Activated CD4-positive, alpha-beta T cell treated with anti-CD3 and anti-CD28 coated beads, Interleukin-2, Interleukin-6, amounts not matched to agents 100 ng/mL and 50 ng/mL, durations not matched to agents 16 hours and 8 hours (primary cell): ENCODE measurements at places on chromosomes 6 and 20.

- DNase-seq = no peak
These were observed 280.6 kb downstream of the SLC35F1 start for GRCh38 chr6:118187568-118188164.

GRCh38 chr6:5512422-5512821 is 251.1 kb downstream of the FARS2 start:
- no peak for DNase-seq

DNA sequence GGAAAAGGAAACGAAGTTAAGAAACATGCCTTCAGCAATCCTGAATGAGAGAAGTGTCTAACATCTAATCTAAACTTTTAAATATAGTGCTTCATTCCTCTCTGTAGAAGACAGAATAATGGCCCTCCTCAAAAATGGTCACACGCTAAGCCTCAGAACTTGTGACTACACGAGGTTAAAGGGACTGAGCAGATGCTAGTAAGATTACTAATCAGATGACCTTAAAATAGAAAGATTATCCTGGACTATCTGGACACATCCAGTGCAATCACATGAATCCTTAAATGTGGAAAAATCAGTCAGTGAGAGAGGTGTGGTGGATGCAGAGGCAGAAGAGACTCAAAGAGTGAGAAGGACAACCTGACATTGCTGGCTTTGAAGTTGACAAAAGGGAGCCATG is 126.1 kb downstream of the TBX18 start:
- DNase-seq = no peak

- DNase-seq = no peak
These were observed 565.4 kb downstream of the RFPL4B start for GRCh38 chr6:112912416-112913101.

DNA sequence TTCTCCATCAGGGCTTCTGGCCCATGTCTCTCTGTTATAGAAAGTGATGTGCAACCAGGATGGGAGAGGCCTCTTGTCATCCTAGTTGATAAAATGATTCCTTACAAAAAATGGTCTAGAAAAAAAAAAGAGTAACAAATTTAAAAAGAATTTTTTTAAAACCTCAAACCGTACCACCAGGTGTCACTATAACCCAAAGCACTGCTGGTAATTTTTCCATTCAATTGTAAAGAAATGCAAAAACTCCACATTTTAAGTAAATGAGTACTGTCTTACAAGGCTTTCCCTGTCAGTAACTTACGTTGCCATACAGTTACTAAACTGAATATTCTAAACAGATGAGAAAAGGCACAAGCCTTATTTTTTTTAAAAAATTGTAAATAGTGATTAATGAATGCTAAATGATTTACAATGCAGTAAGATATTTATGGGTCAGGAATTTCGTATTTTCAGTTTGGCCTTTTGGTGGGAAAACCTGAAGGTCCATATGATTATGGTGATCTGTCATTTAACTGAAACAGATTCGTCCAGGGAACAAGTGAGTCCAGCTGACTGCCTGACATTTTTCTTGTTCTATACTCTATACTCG is 95.4 kb downstream of the OGFRL1 start:
- peak; percentile 17 for DNase-seq

- DNase-seq = no peak
These were observed 46.7 kb downstream of the TRERF1 start for GRCh38 chr6:42405021-42405420.

GRCh38 chr6:168371981-168372711 is 52.6 kb upstream of the DACT2 start:
- DNase-seq = no peak

- DNase-seq = no peak
These were observed 15.6 kb upstream of the BPHL start for GRCh38 chr6:3102875-3103274.

GRCh38 chr6:81640891-81641290 is 111.6 kb downstream of the TENT5A start:
- no peak for DNase-seq

DNA sequence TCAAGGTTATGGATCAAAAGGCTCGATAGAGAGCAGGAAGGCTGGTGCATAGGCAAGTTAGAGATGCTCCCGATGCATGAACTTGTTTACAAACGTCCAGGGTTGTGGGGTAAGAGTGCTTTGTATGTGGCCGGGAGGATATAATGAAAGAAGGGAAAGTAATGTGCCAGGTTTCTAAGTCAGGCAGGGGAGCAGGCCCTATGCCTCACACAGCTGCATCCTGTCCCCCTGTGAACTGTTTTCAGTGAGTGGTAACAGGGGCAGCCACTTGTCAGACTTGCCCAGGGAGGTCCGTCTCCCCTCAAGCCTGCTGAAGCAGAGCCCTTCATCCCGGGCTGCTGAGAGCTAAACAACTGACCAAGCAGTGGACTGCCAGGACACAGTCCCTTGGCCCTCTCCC is 19.4 kb downstream of the KCNK5 start:
- no peak for DNase-seq

- no peak for DNase-seq
These were observed 374.1 kb upstream of the SULF2 start for GRCh38 chr20:48159145-48160008.

- no peak for DNase-seq
These were observed 8.7 kb downstream of the CST3 start for GRCh38 chr20:23629017-23629541.

- DNase-seq = no peak
These were observed 11.0 kb downstream of the VSX1 start for GRCh38 chr20:25070821-25071473.

GRCh38 chr6:90319044-90319443 is 22.4 kb upstream of the BACH2 start:
- DNase-seq = peak; percentile 47

DNA sequence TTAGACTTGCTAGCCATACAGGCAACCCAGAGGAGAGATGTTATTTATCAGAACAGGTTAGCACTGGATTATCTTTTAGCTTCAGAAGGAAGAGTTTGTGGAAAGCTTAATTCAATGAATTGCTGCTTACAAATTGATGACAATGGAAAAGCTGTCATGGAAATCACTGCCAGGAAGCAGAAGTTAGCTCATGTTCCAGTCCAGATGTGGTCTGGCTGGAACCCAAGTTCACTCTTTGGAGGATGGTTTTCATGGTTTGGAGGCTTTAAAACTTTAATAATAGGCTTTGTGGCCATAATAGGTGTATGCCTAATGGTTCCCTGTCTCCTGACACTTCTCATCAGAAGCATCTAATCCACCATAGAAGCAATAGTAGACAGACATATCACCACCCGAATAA is 699.0 kb downstream of the PHF3 start:
- no peak for DNase-seq

DNA sequence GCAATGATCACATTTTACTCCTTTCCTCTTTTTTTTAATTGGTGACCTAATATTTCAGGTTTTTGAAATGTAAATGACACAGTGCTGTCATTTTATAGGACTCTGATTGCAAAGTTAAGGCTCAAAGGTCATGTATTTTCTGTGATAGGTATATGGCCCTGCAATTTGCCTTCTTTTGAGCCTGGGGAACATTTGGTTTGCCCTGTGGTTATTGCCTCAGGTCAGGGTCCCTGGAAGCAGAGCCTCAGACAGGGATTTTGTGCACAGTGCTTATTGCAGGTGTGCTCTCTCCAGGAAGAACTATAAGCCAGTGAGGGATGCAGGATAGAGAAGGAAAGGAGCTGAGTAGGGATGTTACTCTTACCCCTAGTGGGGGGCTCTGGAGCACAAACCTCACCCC is 229.3 kb upstream of the ECI2 start:
- DNase-seq = no peak

DNA sequence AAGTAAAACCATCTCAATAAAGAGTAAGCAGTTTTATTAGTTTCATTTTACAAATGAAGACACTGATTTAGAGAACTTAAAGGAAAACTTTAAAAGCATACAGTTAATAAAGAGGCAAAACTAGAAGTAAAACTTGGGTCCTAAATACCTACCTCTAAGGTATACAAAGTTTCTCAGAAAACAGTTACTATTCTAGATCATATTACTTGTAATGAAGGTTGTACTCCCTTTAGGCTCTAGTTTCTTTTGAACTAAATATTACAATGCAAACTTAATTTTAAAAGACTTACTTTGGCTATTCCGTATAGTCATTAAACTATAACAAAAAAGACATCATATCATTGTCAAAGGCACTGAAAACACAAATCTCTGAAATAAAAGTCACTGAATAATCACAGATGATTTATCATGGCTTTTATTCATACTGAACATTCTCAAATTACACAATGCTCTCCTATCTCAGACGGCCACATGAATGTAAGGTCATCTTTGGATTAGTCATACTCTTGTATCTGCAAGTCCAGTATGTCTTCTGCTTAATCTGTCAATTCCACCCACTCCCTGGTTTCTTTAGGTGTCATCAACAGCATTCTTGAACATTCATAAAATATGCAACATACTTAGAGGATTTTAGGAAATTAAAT is 361.6 kb upstream of the RUNX2 start:
- DNase-seq = no peak

- DNase-seq = no peak
These were observed 6.5 kb upstream of the USP45 start for GRCh38 chr6:99521633-99522151.

DNA sequence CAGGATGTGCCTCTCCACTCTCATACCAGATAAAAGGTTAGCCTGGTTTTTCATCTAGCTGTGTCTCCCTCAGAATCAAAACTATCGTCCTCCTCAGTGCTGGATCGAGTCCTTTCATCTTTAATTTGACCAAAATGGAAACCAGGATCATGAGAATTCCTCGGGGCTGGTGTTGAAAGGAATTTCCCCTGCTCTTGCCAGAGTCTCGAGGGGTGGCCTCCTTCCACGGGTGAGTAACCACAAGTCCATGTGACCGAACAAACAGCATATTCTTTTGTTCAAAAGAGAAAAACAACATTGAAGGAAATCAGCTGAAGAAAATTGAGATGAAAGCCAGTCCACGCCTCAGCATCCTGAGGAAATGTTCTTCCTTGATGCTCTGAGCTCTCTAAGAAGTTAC is 165.9 kb upstream of the CDYL start:
- DNase-seq = no peak

- DNase-seq = no peak
These were observed 136.6 kb downstream of the SYNDIG1 start for GRCh38 chr20:24605937-24606455.

GRCh38 chr6:4776493-4777393 is 539 bp downstream of the CDYL start:
- peak; percentile 33 for DNase-seq

- no peak for DNase-seq
These were observed 8.9 kb downstream of the ABRACL start for GRCh38 chr6:139037490-139037889.

DNA sequence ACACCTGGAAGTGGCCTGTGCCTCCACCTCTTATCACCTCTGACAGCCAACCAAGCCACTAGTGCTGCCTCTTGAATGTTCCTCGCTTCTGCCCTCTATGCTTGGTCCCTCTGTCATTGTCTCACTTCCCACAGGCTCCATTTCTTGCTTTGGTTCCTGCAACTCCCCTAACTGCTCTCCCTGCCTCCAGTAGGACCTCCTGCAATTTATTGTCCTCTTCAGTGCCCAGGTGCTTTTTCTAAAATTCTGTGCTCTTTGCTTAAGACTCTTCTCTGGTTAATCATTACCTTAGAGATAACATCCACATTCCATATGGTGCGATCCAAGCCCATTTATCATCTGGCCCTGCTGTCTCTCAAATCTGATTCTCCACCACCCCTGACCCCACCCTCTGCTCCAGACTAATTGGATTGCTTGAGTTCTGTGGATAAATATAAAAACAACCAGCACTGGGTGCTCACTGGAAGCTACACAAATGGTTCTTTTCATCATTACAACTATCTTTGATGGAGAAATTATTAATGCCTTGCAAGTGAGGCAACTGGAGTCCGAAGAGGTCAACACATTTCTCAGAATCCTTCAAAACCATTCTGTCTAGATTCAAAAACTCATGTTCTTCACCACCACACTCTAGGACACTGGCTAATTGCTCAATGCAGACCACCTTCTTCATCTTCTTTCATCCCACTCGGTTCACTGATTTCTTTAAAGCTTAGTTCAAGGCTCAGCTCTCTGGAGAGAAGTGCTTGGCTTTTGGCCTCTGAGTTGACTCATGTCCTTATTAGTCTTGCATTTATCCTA is 47.2 kb downstream of the FOXA2 start:
- no peak for DNase-seq

DNA sequence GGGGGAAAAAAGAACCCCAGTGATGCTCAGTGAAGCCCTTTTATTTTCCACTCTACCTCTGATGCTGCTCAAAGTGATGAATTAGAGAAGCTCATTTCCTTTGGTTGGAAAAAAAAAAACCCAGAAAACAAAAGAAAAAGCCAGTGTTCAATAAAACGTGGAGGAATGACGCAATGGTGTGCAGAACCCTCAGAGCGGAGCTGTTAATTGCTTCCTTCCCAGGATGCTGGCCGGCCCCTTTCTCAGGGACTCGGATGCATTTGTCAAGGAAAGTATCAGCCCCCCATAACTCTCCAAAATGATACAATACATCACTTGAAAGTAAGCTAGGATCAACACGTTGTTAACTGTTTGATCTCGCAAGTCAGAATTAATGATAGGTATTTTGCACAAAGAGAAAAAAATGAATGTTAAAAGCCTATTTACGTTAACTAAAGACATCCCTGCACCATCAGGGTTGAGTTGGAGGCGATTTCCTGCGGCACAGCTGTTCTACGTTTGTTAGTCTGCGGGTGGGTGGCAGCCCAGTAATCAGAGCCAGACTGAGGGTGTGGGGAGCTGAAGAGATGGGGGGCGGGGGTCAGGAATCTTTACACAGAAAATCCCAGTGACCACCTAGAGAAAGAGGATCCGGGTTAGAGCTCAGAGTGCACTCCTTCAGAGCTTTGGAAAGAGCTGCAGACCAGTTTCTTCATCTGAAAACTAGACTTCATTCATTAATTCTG is 132.4 kb downstream of the BMP7 start:
- DNase-seq = no peak

- DNase-seq = peak; percentile 28
These were observed 822 bp downstream of the ELOVL4 start for GRCh38 chr6:79946272-79947190.
